ENCODE measurements at places on chromosomes 11 and 22. TPM values are rescaled to one million over a fixed set of nuclear protein-coding genes. Genes with fewer than 3 reads are reported as not detected.
A peak's percentile ranks its signal among the peaks of the same experiment; 100 is the strongest.

DNA sequence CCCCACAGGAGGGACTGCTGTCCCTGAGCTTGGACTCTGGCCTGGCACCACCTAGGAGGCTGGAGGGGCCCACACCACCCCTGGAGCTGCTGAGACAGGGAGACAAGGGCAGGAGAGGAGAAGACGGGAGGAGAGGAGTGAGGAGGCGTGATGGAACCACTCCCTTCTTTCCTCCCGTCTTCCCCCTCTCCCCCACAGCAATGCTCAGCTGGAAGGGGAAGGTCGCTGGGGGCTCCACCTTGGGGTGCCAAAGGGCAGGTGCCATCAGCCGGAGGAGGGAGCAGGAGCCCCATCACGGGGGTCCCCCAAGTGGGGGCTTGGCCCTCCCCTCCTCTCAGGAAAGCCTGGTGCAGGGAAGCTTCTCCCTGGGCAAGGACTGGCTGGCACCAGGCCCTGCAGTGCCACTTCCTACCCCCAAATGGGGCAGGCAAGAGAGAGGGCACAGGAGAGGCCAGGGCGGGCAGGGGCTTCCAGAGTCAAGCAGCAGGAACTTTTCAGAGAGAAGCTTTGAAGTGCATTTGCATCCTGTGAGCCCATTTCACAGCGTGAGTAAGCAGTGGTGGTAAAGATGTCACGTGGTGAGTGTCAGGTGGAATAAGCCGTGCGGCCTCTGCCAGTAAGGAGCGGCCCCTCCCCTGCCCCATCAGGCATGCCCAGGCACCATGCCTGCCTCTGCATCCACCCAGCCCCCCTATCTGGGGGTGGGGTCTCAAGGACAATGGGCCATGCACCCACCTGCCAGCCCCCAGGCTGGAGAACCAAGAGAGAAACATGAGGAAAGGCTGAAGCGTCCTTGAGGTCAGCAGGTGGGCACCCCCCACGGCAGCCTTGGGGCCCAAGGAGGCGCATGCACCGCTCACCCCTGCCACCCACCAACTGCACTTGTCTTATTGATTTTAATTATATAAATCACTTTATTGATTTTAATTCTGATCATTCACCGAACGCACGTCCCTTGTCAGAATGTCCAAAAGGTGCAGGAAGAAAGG, 4.9 kb downstream of the IGF2 start:
- DNase-seq: no peak

GRCh38 chr22:49577168-49578060, 250.3 kb downstream of the BRD1 start:
- no peak for DNase-seq

- no peak for DNase-seq
Measured at GRCh38 chr11:126874276-126874675, 126.3 kb downstream of the KIRREL3 start.

- no peak for DNase-seq
Measured at GRCh38 chr11:130673698-130674097, 225.3 kb downstream of the ADAMTS15 start.

The SLC22A9 gene
- total RNA-seq: not detected

GRCh38 chr11:69144316-69145049, 11.3 kb upstream of the SMIM38 start:
- DNase-seq: no peak

DNA sequence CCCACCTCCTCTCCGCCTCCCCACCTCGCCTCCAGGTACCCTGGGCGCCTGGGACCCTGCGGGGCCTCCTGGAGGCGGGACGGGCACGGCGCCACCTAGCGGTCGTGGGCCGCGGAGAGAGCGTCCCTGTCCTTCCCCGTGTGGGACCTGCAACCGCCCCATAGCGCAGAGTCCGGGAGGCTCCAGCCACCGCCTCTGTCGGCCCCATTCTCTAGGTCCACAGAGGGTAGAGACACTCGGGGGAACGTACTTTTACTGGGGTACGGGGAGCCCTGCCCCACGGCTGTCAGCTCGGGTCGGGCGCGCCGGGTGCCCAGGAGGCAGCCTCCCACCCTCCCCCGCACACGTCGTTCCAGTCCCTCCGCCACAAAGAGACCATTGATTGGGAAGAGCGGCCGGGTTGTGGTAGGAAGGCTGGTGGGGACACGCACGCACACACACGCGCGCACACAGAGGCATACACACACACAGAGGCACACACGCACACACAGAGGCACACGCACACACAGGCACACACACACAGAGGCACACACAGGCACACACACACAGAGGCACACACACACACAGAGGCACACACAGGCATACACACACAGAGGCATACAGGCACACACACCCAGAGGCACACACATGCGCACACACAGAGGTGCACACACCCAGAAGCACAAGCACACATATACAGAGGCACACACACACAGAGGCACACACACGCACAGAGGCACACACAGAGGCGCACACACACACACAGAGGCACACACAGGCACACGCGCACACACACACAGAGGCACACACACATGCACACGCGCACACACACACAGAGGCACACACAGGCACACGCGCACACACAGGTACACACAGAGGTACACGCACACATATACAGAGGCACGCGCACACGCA, 12.6 kb upstream of the NECTIN1 start:
- no peak for DNase-seq

The CASP12 gene
- total RNA-seq: 1.3 TPM

- no peak for DNase-seq
Measured at GRCh38 chr11:75677909-75678308, 9.1 kb upstream of the MAP6 start.

- no peak for DNase-seq
Measured at GRCh38 chr11:89498845-89499448, 7.8 kb upstream of the NOX4 start.

DNA sequence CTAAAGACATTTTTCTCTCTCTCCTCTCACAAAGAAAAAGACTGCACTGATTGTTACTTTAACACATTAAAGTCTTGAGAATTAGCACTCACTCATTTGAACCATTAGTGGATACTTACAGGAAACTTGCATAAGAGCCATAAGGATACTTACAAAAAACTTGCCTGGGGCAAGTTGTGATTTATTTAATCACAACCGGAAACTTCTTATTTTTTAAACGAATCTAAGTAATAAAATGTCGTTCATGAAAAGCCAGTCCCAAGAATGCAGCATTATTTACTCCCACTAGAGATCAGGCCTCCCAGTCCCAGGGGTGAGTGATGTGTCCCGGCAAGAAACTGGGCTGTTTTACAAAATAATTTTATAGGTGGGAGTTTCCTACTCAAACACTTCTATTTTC, 59.3 kb upstream of the TTC12 start:
- no peak for DNase-seq

The OR9I1 gene
- not detected for total RNA-seq

The FJX1 gene
- total RNA-seq: 26.9 TPM

GRCh38 chr11:8086001-8086479, 5.0 kb downstream of the TUB start:
- no peak for DNase-seq

- peak; percentile 54 for DNase-seq
Measured at GRCh38 chr22:30667494-30668385, at the start of gene DUSP18. Gene DUSP18, minus strand, starts transcription at chr22:30667875. Its CDS starts 3,872 bp downstream, at chr22:30664003.

The C11orf97 gene
- not detected for total RNA-seq

GRCh38 chr11:39462506-39462905, 1996.9 kb downstream of the LRRC4C start:
- no peak for DNase-seq

- no peak for DNase-seq
Measured at GRCh38 chr11:122248131-122248530, 132.1 kb upstream of the BLID start.

- no peak for DNase-seq
Measured at GRCh38 chr11:117549417-117549816, 221.8 kb downstream of the CEP164 start.

DNA sequence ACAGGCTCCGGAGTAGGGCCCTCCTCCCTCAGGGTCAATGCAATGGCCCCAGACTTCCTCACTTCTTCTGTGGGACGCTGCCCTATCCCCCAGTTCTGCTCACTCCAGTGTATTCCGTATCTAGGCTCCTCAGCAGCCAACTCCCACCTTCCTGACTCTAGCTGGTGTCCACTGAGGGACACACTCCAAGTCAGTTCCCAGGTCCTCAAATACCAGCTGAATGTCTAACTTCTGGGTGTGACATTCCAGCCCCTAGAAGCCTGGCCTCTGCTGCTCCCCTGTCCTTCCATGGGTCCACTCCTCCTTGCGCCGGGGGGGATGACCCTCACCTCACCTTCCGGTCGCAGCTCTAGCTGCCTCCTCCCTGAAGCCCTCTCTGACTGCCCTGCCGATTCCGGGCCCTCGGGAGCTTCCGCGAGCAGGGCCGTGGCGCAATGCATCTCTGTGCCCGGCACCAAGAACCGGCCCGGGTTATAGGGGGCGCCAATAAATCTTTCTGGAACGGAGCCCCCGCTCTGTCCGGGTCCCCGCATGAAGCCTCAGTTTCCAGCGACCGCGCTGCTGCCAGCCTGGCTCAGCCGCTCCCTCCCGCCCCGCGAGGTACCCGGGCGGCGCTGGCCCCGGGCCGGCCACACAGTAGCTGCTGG, 15.4 kb downstream of the BAD start:
- DNase-seq: no peak

DNA sequence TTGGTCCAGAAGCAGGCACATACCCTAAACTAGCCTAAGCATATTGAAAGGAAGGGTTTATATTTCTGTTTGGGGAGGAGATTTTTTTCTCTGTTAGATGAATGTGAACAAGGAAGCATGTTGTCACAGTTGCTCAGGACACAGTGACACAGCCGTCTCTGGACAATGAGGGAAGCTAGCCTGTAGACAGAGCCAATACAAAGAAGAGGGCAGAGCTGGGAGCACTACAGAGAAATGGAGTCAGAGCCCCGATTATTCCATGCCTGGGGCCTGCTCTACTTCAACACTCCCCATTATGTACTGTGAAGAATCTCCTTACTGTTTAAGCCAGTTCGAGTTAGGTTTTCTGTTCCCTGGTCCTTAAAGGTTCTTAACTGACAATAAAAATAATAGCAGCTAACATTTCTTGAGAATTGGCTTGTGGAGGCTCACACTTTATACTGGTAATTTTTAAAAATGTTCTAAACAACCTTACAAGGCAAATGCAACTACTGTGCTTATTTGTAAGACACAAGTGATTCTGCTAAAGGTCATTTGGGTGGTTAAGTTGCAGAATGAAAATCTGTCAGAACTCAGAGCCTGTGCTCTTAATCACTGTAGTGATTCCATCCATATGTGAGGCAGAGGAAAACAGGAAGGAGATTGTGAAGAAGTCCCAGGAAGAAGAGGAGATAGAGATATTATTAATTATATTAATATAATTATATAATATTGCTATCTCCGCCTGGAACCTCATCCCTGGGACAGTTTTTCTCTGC, 58.8 kb upstream of the RRAS2 start:
- no peak for DNase-seq

DNA sequence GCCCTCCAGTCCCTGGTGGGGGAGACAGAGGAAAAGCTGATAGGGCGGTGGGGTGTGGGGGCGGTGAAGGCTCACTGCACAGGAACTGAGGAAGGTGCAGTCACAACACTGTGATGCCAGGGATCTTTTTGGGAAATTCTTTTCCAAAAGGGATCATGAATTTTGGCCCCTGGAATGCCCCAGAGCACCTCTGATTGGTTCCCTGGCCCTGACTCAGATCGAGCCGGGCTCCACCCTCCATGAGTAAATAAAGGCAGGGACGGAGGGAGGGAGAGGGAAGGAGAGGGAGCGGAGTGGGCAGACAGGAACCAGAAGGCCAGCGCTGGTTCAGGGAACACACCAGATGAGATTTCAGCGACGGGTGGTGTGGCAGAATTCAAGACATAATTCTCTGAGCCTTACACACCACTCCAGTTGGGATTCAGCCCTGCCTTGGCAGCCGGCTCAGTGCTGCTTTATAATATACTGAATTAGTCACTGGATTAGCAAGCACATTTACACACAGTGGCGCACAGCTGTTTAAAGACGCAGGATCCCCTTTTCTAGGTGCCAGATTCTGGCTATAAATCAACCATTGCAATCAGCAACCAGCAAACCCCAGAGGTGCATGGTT, 80.3 kb downstream of the ETS1 start:
- peak; percentile 59 for DNase-seq

DNA sequence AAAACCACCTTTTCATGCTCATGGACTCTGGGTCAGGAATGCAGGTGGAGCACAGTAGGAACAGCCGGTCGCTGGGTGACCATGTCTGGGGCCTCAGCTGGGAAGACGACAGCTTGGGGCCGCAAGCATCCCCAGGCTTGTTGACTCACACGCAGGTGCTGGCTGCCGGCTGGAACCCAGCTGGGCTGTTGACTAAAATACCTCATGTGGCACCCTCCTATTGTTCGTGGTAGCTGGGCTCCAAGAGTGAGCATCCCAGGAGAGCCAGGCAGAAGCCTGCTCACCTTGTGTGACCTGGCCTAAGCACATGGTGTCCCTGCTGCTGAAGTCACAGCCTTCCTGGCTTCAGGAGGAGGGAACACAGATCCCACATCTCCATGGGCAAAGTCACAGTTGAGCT, 9.4 kb downstream of the DPP3 start:
- no peak for DNase-seq

- DNase-seq: peak; percentile 62
Measured at GRCh38 chr11:102346748-102347461, at the start of gene BIRC2. Gene BIRC2, plus strand, starts transcription at chr11:102347214. Its CDS starts 2,641 bp downstream, at chr11:102349855.

The FOLR1 gene
- total RNA-seq: not detected

GRCh38 chr11:3901249-3902025, 46.0 kb downstream of the STIM1 start:
- DNase-seq: no peak

DNA sequence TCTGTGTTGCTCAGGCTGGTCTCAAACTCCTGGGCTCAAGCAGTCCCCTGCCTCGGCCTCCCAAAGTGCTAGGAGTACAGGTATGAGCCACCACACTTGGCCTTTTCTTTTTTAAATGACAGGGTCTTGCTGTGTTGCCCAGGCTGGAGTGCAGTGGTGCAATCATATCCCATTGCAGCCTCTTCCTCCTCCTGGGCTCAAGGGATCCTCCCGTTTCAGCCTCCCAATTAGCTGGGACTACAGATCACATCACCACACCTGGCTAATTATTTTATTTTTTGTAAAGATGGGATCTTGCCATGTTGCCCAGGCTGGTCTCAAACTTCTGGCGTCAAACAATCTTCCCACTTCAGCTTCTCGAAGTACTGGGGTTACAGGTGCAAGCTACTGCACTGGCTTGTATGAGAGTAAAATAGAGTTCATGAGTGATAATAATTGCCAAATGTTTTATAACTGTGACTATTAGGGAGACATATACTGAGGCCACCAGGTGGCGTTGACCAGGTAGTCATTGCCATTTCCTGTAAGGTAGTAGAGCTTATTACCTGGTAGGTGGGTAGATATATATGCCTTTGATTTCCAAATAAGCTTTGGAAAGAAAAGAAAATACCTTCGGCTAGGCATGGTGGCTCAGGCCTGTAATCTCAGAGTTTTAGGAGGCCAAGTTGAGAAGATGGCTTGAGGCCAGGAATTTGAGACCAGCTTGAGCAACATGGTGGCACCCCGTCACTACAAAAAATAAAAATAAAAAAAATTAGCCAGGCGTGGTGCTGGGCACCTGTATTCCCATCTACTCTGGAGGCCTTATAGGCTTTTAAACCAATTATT, 5.4 kb downstream of the FDX1 start:
- no peak for DNase-seq

The TCN1 gene
- total RNA-seq: not detected

DNA sequence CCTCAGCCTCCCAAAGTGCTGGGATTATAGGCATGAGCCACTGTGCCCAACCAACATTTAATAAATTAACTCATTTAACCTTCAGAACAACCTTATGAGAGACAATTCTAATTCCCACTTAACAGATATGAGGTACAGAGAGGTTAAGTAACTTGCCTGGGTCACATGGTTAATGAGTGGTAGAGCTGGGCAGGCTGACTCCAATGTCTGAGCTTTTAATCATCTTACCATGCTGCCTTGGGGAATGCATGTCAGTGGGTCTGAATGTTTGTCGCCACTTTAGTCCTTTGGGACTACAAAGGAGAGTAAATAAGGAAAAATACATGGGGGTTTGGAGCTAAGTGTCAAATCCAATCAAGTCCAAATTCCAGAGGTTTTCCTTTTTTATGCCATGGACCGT, 11.2 kb upstream of the PIK3C2A start:
- DNase-seq: no peak
